ENCODE measurements at places on chromosomes 13 and 19. TPM values are rescaled to one million over a fixed set of nuclear protein-coding genes. Genes with fewer than 3 reads are reported as not detected.

Gene SKA3
- total RNA-seq = 7.9 TPM

Gene ONECUT3
- not detected for total RNA-seq

Gene TMC4
- total RNA-seq = 2.6 TPM

Gene ZNF667
- 3.4 TPM for total RNA-seq

Gene GPR12
- total RNA-seq = not detected

Gene NKPD1
- total RNA-seq = 0.67 TPM

Gene ATP4A
- not detected for total RNA-seq

Gene CRYL1
- total RNA-seq = 4.8 TPM

Gene ZNF222
- 6.5 TPM for total RNA-seq

Gene APC2
- total RNA-seq = 1.9 TPM

Gene SIGLEC12
- not detected for total RNA-seq

Gene PBX4
- total RNA-seq = 0.82 TPM

Gene NAPSA
- not detected for total RNA-seq

Gene FCGBP
- total RNA-seq = 1.8 TPM

Gene URAD
- total RNA-seq = not detected

Gene HSPB6
- total RNA-seq = not detected

Gene CYP4F8
- not detected for total RNA-seq

Gene PRTN3
- not detected for total RNA-seq

Gene SHISA2
- total RNA-seq = 71.5 TPM

Gene RFPL4A
- not detected for total RNA-seq

Gene IL27RA
- 6.3 TPM for total RNA-seq

Gene SIGLEC8
- not detected for total RNA-seq

Data from endothelial cell (in vitro differentiated cells).